ENCODE measurements at places on chromosomes 16 and 17. TPM values are rescaled to one million over a fixed set of nuclear protein-coding genes. Genes with fewer than 3 reads are reported as not detected.

TNS4 gene
- total RNA-seq: under 0.01 TPM

ADAD2 gene
- 0.13 TPM for total RNA-seq

RNF227 gene
- 0.33 TPM for total RNA-seq

IRF8 gene
- 0.49 TPM for total RNA-seq

ATP2A1 gene
- 0.89 TPM for total RNA-seq

SRP68 gene
- 33.8 TPM for total RNA-seq

All from mesangial cell (primary cell).